Esophagus squamous epithelium (tissue), 5 donors: ENCODE measurements at places on chromosomes 4 and X. TPM values are rescaled to one million over a fixed set of nuclear protein-coding genes. Genes with fewer than 3 reads are reported as not detected.

The NXF2B gene
- total RNA-seq, result not detected

The RHOXF1 gene
- not detected for total RNA-seq

The RNF150 gene
- 6.7 TPM for total RNA-seq

The SPANXD gene
- not detected for total RNA-seq

The XG gene
- 8.0 TPM for total RNA-seq

The ARHGAP6 gene
- total RNA-seq, result 0.64 TPM

The MTMR8 gene
- 2.1 TPM for total RNA-seq

The MAGEB10 gene
- total RNA-seq, result not detected

The TSPAN5 gene
- 14.1 TPM for total RNA-seq

The ARAP2 gene
- total RNA-seq, result 62.4 TPM

The NDP gene
- total RNA-seq, result not detected

The IL21 gene
- total RNA-seq, result not detected

The NOX1 gene
- total RNA-seq, result not detected

- no peak for DNase-seq
Observed at GRCh38 chr4:113619526-113619925, 142.0 kb downstream of the CAMK2D start.

- no peak for DNase-seq
Observed at GRCh38 chr4:120667102-120667501, 255.4 kb downstream of the PRDM5 start.

DNA sequence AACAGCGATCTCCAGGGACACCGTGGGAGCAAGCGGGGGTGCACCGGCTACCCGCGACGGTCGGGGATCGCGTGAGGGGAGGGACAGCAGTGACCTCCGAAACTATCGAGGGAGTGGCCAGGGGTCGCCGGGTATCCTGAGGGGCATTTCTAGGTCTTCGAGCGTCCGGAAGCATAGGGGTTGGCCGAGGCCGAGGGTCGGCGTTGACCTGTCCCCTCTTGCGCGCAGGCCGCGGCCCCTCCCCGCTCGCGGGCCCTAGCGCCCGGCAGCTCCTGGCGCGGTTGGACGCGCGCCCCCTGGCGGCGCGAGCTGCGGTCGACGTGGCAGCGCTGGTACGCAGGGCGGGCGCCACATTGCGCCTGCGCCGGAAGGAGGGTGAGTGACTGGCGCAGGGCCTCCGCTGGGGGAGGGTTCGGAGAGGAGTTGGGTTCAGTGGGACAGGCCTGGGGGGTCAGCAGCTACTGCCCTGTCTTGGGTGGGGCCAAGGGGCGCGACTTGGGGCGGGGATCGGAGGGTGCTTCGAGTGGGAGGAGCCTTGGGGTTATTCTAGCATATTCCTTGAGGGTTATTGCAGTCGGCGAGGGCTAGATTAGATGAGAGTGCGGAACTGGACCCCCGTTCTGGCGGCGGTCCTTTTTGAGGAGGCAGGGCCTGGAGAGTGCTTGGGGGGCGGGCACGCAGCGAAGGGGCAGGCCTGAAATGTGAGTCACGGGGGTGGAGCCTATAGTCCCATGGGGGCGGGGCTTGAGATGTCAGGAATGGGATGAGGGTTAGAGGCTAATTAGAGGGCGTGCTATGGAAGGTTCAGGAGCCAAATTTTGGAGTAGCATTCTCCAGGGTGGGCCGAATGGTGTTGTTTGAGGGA lies 1.2 kb downstream of the MAGIX start:
- DNase-seq, result no peak

DNA sequence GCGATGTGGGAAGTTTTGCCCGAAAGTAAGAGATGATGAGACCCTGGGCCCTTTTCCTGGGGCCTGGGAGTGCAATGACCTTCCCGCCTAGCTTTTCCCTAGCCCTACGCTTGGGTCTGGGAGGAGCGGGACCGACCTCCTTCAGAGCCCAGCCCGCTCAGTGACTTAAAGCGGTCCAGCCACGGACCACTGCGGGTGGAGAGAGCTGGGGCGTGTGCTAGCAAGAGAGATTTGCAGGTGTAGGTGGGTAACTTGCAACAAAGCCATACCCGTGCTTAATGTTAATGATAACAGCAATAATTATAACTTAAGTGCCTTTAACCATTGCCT lies 503 bp upstream of the PDE5A start:
- DNase-seq, result no peak

- no peak for DNase-seq
Observed at GRCh38 chr4:152424977-152425376, 110.9 kb downstream of the FBXW7 start.

- DNase-seq, result no peak
Observed at GRCh38 chr4:2964706-2965258, 1.4 kb downstream of the GRK4 start.

DNA sequence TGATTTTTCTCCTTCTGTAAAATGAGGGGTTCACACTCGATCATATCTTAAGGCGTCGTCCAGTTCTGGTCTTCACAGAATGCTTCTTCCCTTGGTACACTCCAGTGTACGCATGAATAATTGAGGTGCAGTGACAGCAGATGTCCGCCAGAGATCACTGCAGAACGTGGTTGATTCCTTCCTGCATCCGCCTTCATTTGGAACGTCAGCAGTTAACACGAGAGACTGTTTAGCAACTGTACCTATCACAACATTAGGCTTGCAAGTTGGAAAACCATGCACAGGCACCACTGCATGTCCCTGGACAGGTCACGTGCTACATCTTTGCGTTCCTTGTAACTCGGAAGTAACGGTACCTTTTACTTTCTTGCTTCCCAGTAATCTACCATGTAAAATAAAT lies 66.0 kb upstream of the GEMIN8 start:
- DNase-seq, result no peak

- no peak for DNase-seq
Observed at GRCh38 chrX:41664375-41664901, 24.3 kb upstream of the GPR34 start.

- no peak for DNase-seq
Observed at GRCh38 chr4:183396227-183396637, 48.2 kb upstream of the CDKN2AIP start.

GRCh38 chrX:9158611-9159010 lies 124.7 kb upstream of the FAM9B start:
- DNase-seq, result no peak

GRCh38 chrX:131792356-131792749 lies 230.7 kb upstream of the STK26 start:
- peak; percentile 66 for DNase-seq

GRCh38 chr4:185036019-185036418 lies 17.7 kb downstream of the HELT start:
- no peak for DNase-seq

DNA sequence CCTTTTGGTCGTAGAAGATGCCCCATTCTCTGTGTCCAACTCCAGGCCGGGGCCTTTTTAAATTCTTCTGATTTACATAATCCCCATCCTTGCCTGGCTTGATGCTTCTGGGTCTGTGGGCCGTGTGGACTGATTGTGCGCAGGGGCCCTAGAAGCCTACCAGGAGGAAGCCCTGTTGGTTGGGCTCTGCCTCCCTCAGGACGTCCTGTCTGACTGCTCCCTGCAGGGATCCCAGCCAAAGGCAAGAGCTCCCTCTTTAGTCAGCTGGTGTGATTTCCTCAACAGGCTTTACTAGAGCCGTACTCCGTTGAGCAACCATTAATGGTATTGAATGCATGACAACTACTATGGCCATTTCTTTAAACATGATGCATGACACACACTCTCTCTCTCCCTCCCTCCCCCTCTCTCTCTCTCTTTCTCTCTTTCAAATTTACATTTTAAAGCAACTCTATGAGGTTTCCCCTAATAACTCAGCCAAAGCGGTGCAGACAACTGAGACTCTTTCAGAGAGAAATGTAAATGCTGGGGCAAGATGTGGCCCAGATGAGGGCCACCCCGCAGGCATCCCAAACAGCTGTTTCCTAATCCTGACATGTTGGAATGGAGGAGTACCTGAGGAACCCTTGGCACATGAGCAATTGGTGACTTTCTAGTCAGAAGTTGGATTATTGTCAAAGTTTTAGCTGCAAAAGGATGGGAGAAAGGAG lies 117.3 kb downstream of the DRD5 start:
- DNase-seq, result no peak

DNA sequence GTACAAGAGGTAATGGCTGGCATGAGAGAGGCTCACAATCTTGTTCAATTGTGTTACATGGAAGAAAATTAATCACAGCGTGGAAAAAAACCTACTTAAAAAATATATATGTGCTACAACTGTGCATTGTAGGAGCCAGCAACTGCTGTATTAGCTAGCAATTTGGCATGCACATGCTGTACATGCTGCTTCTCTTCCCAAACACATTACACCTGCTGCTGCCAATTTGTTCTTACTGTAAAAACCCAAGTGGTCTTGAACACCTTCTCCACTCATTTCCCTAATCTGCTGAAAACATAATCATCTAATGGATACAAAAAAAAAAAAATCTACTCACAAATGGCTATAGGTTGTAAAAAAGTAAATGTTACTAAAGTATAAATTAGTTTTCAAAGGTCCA lies 264.2 kb downstream of the INPP4B start:
- DNase-seq, result no peak

- no peak for DNase-seq
Observed at GRCh38 chrX:118024482-118024881, 92.1 kb downstream of the KLHL13 start.

GRCh38 chr4:125826801-125827695 lies 512.3 kb downstream of the FAT4 start:
- DNase-seq, result no peak

GRCh38 chrX:109874548-109874947 lies 128.4 kb upstream of the TMEM164 start:
- DNase-seq, result no peak

DNA sequence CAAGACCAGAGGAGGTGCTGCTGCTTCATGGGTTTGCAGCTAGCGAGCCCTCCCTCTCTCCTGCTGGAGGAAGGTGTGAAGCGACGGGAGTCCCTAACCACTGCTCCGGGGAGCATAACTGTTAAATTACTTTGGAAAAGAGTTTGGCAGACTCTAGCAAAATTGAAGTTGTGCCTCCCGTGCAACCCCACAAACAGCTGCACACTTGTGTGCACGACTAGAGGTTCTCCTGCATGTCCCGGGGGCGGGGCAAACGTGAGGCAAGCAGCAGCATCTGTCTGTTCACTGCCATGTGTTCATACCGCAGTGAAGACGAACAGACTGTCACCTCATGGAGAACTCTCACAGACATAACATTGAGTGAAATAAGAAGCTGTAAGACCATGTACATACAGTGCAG lies 34.5 kb downstream of the TNIP2 start:
- no peak for DNase-seq

DNA sequence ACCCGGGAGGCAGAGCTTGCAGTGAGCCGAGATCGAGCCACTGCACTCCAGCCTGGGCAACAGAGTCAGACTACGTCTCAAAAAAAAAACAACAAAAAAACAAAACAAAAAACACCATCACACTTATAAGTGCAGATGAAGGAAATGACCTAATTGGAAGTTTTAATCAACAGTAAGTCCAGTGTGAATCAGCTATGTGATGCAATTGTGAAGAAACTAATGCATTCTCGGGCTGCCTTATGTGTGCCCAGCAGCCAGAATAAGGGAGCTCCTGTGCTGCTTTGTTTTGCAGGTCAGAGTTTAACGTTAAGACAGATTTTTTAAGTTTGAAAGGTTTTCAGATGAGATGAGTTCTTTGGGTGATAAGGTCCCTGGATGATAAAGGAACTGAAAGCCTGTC lies 10.8 kb downstream of the DAPP1 start:
- DNase-seq, result no peak

DNA sequence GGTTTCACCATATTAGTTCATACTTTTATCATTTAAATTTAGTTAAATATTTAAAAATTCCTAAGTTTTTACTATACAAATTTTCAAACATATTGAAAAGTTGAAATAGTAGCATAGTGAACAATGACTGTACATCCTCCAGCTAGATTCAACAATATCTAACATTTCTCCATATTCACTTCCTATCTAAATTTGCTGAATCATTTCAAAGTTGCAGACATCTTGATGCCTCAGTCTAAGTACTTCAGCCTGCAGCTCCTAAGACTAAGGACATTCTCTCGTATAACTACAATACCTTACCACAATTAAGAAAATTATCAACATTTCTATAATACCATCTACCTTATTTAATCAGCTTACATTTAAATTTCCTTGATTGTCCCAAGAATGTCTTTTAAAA lies 132.7 kb downstream of the TMEM164 start:
- no peak for DNase-seq

- no peak for DNase-seq
Observed at GRCh38 chr4:3702561-3703221, 63.5 kb upstream of the ADRA2C start.

DNA sequence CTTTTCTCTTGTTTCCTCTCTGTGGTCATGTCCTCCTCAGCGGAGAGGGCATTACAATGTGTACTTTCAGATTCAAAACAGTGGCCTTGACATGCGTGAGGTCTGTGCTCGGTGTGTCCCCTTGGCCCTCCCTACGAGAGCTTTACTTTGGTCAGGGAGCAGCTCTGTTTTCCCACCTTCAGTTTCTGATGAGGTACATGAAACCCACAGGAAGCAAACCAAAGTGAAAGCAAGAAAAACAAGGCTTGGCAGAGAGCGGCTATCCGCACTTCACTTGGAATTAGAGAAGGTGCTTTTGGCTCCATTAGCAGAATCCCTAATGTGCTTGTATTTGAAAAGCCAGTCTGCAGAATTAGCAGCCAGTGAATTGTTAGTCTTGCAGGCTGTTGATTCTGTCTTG lies 19.5 kb upstream of the BOD1L1 start:
- DNase-seq, result no peak

DNA sequence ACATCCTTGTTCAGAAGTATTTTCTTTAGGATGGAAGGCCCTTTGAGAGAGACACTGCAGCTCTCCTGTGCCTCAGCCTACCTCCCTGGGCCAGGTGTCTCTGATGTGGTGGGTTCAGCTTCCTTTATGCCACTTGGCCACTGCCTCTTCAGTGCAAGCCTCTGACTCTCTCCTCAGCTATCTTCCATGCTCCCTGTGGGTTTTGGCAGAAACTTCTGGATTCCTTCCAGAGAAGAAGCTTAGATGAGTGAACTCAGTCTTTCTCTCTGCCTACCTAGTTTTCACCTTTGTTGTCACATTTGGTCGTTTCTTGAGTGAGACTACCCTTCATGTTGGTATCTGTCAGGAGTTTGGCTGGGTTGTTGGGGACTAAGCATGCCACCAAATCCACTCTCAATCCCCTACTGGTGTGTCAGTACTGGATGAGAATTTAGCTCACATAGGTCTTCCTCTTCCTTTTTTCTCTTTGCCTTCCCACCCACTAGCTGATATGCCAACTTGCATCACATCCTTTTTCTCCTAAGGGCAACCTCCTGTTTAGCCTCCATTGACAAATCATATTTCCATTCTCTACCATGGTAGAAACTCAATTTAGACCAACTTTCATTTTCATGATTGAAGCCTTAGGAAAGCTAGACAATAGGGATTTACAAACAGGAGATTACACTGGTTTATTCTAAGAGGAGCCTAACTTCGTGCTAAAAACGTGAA lies 32.0 kb downstream of the IL15 start:
- no peak for DNase-seq
